ENCODE measurements at places on chromosomes 11 and 22.

DNA sequence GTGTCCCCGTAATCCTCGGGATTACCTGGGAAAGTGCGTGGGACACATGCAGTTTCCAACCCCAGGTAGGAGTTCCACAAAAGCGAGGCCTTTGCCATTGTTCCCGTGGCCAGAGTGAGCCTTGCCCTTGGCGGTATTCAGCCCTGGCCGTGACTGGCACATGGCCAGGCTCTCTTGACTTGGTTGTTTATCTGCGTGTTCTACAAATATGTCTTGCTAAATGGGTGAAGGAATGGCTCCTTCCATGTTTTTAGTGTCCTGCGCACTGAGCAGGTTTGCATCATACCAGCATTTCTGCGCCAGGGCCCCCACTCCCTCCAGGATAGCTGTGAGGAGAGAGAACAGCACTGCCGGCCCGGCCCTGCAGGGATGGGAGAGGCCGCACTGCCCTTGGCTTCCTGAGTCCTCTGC is 20.0 kb downstream of the POLR3H start:
- no peak for DNase-seq

GRCh38 chr11:31387379-31387778 is 17.7 kb downstream of the DNAJC24 start:
- no peak for DNase-seq

DNA sequence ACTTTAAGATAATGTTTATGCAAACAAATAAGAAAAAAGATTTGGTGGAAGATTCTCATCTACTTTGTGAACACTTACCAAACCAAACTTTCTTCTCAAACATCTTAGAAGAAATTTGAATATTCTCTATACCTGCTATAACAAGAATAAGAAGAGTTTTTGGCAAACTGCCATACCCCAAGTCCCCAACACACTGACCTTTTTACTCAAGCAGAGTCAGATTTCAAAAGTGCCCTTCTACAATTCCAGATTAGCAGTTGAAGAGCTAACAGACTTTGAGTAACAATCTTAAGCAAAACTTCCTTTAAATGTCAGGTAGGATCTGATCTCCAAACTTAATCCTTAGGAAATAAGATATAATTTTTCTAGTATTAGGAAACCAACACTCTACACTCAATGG is 33.9 kb downstream of the TSG101 start:
- DNase-seq, result no peak

DNA sequence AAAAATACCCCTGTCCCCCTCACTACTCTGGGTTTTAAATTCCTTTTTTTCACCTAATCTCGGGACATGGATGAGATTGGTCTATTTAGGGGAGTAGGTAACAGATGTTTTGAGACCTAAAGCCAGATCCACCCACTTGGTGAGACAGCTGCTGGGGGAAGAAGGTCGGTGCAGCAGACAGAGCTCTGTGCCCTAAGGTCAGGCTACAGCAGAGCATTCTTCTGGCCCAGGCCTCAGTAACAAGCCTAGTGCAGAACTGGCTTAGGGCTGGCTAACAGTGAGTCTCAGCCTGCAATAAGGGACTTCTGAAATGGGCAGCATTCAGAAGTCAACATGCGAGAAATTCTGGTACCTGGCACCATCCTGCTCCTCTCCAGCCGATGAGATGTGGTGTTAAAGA is 444.9 kb upstream of the KIRREL3 start:
- DNase-seq, result no peak

GRCh38 chr11:133134314-133135173 is 397.8 kb downstream of the OPCML start:
- peak; percentile 17 for DNase-seq

GRCh38 chr22:32308934-32309333 is 48.7 kb upstream of the RFPL3 start:
- no peak for DNase-seq

- no peak for DNase-seq
Observed at GRCh38 chr11:103907548-103908455, 128.6 kb upstream of the DDI1 start.

Data from CD4-positive, alpha-beta T cell treated with Interleukin-17A for 1 hour (primary cell).